ENCODE measurements at places on chromosomes 3 and 15.

DNA sequence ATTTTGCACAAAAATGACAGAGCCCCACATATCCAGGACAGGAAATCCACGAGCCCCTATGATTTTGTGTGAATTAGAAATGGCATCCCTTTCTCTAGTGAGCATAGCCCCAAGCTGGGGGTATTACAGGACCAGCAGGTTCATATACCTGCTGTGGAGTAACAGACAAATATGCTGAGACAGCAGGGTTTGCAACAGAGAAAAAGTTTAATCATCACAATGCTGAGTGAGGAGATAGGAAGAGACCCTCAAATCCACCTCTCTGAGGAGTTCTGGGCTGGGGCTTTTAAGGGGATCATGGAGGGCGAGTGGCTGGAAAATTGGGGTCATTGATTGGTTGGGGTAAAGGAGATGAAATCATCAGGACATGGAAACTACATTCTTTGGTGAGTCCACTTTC is 8.4 kb upstream of the MYZAP start:
- no peak for DNase-seq

DNA sequence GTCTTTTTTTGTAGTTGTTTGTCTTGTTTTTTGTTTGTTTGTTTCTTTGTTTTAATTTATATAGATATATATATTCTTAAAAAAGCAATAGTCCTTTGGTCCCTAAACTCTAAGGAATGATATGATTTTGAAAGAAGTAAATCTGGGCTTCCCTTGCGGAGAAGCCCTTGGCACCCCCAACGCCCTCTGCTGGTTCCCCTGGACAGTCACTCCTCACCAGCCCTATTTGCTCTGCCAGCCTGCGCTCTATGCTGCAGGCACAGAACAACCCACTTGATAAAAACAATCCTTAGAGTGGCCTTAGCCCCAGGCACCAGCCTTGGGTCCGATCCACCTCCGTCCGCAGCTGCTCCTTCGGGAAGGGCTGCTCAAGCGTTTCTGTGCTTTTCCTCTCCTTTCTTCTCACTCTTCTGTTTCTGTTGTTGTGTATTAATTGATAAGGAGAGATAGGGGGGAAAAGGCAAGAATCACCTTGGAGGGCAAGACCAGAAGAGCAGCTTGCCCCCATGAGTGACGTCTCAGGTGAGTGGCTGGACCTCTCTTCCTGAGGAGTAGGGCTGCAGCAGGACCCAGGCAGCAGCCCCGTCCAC is 13.7 kb upstream of the PARP6 start:
- no peak for DNase-seq

- DNase-seq = no peak
These were observed 646.6 kb downstream of the TUSC7 start for GRCh38 chr3:117356091-117356705.

- no peak for DNase-seq
These were observed 494 bp downstream of the CPLX3 start for GRCh38 chr15:74826921-74827320.

DNA sequence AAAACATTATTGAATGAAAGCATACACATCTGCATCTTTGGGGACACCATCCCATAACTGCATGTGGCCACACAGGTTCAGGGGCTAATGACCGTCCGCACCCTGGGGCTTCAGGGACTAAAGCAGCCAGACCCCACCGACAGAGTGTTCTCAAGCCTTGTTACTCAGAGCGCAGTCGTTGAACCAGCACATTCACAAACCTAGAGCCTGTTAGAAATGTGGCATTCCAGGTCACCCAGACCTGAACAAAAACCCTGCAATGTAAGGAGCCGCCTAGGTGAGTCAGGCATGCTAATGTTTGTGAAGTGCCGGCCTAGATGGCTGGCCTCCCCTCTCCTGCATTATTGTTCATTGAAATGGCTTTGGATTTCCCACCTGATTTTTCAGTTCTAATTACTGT is 52.3 kb upstream of the HACD2 start:
- DNase-seq = no peak

DNA sequence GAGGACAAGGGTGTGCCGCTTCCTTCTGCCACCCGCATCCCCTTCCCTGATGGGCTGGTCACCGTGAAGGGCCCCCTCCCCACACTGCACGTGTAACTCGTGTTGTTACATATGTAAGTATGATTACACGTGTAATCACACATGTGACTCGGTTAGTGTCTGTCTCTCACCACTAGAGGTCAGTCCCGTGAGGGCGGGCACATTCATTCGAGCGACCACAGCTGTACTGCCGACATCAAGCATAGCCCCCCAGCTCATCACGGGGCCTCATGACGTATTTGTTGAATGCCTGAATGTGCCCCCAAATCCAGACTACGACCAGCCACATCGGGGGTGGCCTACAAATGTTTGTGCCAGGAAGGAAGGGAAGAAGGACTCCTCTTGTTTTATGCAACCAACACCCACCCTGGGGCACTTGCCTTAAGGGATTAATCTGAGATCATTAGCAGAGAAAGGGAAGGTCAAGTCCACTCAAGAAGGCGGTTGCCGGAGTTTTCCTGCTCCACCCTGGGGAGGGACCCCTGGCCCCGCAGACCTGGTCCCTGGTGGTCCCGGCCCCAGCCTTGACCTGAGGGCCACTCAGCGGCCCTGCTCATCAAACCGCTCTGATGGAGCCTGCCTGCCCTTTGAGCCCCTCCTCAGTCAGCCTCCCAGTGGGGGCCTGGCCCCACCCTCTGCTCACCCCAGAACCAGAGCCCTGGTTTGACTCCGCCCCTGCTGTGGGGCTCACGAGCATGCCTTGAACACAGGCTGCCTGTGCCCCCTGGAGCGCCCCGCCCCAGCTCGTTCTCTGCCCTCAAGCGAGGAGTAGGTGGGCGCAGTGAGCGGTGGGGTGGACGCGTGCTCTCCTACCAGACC is 52.8 kb downstream of the RGMA start:
- no peak for DNase-seq

- no peak for DNase-seq
These were observed 10.1 kb downstream of the STRIT1 start for GRCh38 chr3:155283092-155284056.

DNA sequence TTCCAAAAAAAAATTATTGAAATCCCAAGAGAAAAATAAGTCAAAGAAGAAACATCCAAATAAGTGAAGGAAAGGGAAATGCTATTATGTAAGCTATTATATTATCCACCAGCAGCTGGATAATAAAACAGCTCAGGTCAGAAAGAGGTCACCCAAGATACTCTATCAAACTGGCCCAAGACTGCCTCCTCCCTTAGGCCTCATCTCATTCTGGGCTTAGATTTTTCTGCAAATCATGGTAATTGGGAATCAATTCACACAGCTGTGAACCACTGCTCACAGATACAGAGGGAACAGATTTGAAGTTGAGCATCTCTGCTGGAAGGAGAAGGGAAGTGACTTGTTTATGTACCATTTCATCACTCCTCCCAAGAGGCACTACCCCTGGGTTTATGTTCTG is 294.6 kb upstream of the DPPA4 start:
- no peak for DNase-seq

DNA sequence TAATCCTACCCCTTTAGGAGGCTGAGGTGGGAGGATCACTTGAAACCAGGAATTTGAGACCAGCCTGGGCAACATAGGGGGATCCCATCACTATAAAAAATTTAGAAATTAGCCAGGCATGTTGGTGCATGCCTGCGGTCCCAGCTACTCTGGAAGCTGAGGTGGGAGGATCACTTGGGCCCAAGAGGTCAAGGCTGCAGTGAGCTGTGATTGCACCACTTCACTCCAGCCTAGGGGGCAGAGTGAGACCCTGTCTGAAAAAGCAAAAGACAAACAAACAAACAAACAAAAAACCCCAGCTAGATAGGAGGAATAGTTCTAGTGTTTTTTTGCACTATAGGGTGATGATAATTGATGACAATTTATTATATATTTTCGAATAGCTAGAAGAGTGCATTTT is 70.6 kb upstream of the CHRNB4 start:
- no peak for DNase-seq

GRCh38 chr15:64690008-64690407 is 85.4 kb downstream of the RBPMS2 start:
- DNase-seq = no peak

GRCh38 chr3:49471856-49472495 is 1.9 kb downstream of the DAG1 start:
- DNase-seq = no peak

- DNase-seq = no peak
These were observed 5.8 kb upstream of the HCN4 start for GRCh38 chr15:73374604-73375003.

DNA sequence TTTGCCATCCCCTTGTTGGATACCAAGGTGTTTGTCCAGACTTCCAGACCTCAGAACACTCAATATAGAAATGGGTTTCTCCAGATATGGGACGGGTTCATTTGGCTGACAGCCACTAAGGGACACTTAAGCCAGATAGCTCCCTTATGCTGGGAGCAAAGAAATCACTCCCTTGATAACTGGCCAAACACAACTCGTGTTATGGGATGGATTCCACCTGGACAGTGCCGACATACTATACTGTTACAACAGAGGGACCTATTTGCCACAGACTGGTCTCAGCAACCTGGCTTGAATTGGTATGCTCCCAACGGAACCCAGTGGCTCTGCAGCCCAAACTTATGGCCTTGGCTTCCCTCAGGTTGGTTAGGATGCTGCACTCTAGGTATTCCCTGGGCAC is 114.0 kb upstream of the PLCL2 start:
- no peak for DNase-seq

- no peak for DNase-seq
These were observed 263.0 kb downstream of the TLE3 start for GRCh38 chr15:69834761-69835160.

Data from esophagus squamous epithelium (tissue), 5 donors.